ENCODE measurements at places on chromosomes 7 and 10.

DNA sequence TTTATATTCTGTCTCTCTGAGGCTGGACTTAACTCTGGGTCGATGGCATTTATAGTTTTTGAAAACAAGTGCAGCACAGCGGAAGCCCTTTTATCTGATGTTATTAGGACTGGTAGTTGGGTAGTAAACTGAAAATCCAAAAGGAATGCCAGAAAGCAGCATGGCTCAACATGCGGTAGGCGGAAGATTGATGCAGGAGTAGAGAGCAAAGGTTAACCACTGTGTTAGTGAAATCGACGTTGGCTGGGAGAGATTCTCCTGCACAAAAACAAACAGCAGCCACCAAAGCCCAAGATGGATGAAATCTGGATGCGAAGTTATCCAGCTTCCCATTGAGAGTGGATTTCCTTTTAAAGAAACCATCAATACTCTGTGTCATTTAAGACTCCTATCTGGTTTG lies 54.5 kb upstream of the EMX2 start:
- no peak for DNase-seq

DNA sequence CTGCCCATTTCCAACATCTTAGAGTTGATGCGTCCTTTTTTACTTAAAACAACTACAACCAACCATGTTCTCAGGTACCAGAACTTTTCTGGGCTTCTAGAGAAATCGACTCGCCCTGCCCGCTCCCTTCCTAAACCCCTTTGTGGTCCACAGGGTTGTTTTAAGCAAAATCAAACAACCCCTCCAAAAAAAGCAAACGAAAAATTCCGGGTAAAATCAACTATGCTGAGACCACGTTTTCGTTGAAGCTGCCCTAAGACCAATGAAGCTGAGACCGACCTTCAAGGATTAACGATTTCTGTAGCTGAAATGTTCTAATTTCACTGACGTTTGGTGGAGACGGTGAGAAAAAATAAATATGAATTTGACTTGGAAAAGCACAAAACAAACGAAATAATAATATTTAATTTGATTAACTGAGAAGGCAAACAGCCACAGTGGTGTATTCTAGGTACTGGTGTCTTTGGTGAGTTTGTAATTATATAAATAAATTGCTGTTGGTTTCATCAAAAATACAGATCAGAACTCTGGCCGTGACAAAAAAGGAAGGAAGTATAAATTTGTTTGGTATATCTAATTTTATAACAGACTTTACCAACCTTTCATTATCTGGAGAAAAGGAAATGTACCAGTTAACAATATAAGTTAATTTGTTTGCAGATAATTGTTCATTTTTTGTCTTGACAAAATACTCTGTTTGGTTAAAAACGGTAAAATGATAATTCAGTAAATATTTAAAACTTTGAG lies 4.7 kb upstream of the IGF2BP3 start:
- no peak for DNase-seq

- no peak for DNase-seq
Observed at GRCh38 chr10:75399461-75400162, 2.0 kb downstream of the ZNF503 start.

GRCh38 chr7:36284456-36285090 lies 105.1 kb upstream of the ANLN start:
- DNase-seq, result no peak

DNA sequence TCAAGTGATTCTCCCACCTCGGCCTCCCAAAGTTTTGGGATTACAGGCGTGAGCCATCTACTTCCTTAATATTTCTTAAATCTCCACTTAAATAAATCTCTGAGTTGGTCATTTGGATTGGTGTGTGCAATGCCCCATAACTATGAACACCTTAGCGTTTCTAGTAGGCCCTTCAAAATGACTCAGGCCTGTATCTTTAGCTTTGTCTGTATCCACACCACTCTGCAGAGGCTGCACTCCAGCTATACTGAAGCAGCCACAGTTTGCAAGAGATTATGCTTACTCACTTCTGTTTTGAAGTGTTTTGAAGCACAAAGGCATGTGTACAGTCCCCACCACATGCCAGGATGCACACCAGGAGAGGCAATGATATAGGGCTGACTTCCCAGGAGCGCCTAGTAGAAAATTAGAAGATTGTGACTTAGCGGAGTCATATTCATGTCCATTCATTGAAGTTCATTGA lies 2.4 kb upstream of the ST7 start:
- DNase-seq, result no peak

DNA sequence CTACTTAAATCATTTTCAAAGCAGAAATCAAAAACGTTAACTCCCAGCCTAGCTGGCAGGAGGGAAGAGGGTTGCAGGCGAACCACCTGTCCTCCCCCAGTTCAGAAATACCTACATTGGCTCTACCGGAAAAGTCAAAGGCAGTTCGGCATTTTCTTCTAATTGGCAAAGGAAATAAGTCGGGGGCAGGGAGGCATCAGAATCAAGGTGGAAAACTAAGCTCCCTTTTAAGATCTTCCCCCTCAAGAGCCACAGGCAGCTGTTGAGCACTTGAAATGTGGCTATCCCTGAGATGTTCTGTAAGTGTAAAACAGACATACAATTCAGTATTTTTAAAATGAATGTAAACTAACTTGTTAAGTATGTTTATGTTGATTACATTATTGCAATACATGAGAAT lies 957 bp upstream of the ELMO1 start:
- peak; percentile 64 for DNase-seq

DNA sequence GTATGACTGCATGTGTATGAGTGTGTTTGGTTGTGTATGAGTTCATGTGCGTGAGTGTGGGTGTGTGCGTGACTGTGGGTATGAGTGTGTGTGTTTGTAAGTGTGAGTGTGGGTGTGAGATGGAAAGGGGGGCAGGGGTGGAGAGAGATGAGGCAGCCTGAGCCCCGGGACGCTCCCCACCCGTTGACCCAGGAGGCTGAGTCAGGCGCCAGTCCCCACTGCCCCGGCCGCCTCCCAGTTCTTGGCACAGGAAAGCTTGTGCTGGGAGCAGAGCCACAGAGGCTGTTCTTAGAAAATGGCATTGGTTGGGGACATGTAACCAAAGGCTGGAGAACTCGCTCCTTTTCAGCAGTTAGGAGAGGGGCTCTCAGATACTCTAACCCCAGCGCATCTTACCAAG lies 27.8 kb upstream of the NUB1 start:
- no peak for DNase-seq

DNA sequence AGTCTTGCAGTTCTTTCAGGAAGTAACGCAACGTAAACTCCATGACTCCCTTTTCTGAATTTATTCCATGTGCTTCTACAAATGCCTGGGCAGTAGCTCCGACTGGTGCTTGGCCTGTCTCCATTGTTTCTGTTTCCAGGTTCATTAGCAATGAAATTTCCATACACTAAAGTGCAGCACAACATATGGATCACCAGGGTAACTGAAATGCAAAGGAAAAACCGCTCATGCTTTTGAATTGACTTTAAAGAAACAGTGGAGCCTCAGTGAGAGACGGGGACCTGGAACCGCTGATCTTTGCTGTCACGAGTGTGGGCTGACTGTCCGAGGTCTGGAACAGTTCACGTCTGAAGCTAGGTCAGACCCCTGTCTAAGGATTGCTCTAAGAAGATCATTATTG lies 126.5 kb upstream of the IGFBP3 start:
- no peak for DNase-seq

GRCh38 chr10:66591865-66592264 lies 334.0 kb upstream of the LRRTM3 start:
- no peak for DNase-seq

- no peak for DNase-seq
Observed at GRCh38 chr7:47941136-47941844, 7.0 kb downstream of the PKD1L1 start.

- DNase-seq, result no peak
Observed at GRCh38 chr10:88979153-88979562, 11.4 kb upstream of the FAS start.

GRCh38 chr7:40276061-40276460 lies 141.3 kb downstream of the SUGCT start:
- no peak for DNase-seq

DNA sequence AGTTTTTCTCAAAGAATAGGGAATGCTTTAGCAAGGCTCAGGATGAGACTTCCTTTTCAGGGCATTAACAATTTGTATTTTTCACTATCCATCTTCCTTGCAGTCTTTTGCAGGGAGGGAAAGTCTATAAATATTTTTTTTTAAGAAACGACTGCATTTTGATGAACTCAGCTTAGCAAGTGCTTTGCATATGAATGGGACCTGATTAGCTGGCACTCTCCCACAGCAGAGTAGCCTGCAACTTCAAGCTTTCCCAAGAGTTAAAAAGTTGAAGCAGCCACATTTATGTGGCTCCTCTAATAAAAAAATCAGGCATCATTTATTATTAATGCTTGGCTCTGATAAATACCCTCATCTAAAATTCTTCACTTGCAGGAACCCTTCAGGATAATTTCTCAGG lies 134.0 kb downstream of the GRID1 start:
- DNase-seq, result no peak

GRCh38 chr10:50326757-50327701 lies 75.7 kb upstream of the ASAH2 start:
- DNase-seq, result no peak

DNA sequence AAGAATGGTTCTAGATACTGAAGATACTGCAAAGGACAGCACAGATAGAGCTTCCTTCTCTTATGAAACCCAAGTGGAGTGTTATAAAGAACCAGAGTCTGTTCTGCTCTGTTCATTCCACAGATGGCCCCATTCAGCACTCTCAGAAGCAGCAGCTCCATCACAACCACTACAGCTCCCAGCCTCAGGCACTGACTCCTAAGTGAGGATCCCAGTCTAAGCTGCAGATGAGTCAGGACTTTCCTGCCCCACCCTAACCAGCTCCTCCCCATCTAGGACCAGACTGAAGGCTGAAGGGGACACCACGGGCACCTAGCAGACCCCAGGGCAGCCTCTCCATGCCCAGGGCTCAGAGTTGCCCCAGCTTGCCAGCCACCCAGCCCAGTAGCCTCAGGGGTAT lies 379.8 kb downstream of the GRID1 start:
- DNase-seq, result no peak

- no peak for DNase-seq
Observed at GRCh38 chr7:97075928-97076327, 41.6 kb upstream of the SDHAF3 start.

DNA sequence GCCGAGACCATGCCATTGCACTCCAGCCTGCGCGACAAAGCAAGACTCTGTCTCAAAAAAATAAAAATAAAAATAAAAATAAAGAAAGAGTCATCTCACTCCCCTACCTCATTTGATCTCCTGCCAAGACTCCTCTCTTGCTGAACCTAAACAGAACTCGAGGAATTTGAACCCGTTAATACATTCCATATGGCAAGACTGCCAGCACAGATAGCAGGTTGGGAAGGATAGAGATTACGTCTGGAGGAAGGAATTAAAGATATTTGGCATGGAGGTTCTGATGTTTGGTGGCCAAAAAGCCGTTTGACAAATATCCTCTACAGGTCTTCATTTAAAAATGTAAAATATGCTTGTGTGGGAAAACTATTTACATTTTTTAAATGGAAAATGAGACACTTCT lies 549.6 kb downstream of the HTR7 start:
- no peak for DNase-seq

GRCh38 chr10:33721509-33721908 lies 387.0 kb upstream of the NRP1 start:
- DNase-seq, result no peak

DNA sequence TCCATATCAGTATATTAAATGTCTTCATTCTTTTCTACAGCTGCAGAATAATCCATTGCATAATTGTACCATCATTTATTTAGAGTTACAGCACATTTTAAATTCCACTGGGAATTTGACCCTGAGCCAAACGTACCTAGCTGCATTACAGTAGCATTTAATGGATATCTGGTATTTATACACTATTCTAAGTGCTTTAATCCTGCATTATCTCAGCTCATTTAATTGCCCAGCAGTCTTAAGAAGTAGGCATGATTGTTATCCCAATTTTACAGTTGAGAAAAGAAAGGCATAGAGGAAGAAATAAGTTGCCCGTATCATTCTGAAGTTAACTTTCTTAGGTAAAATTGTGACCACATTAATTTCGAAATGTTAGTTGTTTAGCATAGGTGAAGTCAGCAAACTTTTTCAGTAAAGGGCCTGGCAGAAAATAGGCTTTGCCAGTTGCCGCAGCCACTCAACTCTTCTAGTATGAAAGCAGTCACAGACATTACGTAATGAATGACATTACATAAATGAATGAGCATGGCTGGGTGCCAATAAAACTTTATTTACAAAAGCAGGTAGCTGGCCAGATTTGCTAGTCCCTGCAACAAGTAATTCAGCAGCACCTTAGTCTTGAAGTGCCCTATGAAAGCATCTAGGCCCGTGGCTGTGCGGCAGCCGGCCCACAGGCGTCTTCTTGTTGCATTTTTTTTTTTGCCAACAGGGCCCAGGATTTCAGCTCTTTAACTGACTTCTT lies 30.0 kb downstream of the GUSB start:
- DNase-seq, result no peak

GRCh38 chr10:62761115-62761514 lies 43.4 kb upstream of the ADO start:
- no peak for DNase-seq

- no peak for DNase-seq
Observed at GRCh38 chr7:3043544-3044371, at the start of gene CARD11. Gene CARD11, minus strand, starts transcription at chr7:3043867. Its CDS starts 85,361 bp downstream, at chr7:2958506.

All from NCI-H524 treated with DMSO at 0.1 percent for 48 hours (cell line).